ENCODE measurements at places on chromosomes 5 and 9.

GRCh38 chr5:81313278-81313677 lies 11.9 kb downstream of the ZCCHC9 start:
- DNase-seq, result no peak

DNA sequence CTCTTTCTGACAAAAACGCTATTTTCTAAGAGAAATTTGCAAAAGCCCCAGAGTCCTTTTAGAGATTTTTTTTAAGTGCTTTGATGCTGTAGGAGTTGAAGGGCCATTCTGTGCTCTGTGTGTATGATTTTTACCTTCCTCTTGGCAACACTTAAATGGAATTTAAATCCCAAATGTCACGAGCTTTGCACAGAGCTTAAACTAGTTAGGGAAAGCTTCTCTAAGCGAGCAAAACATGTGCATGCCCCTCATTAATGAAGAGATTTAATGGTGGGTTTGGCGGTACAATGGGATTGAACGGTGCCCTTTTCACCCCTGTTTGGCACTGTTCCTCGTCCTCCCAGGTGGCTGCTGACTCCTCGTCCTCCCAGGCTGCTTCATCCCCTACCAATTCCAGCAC lies 220.7 kb downstream of the DRD1 start:
- no peak for DNase-seq

GRCh38 chr5:153700940-153701339 lies 210.5 kb downstream of the GRIA1 start:
- no peak for DNase-seq

- no peak for DNase-seq
Observed at GRCh38 chr5:130488252-130488651, 584.0 kb downstream of the CHSY3 start.

- DNase-seq, result no peak
Observed at GRCh38 chr9:14616188-14616982, 76.8 kb downstream of the ZDHHC21 start.
